Hypothalamus (tissue), 51 donors: ENCODE measurements at places on chromosomes 5 and 9.

- DNase-seq: no peak
These were observed 512.9 kb upstream of the PTGER4 start for GRCh38 chr5:40166802-40167201.

GRCh38 chr5:103037673-103038455, 82.1 kb downstream of the GIN1 start:
- no peak for DNase-seq

- DNase-seq: no peak
These were observed 423.3 kb upstream of the ADAMTS16 start for GRCh38 chr5:4716781-4717180.

GRCh38 chr5:134982230-134982629, 14.5 kb downstream of the CATSPER3 start:
- DNase-seq: no peak

- DNase-seq: no peak
These were observed 614.7 kb upstream of the ST8SIA4 start for GRCh38 chr5:101517795-101518194.

DNA sequence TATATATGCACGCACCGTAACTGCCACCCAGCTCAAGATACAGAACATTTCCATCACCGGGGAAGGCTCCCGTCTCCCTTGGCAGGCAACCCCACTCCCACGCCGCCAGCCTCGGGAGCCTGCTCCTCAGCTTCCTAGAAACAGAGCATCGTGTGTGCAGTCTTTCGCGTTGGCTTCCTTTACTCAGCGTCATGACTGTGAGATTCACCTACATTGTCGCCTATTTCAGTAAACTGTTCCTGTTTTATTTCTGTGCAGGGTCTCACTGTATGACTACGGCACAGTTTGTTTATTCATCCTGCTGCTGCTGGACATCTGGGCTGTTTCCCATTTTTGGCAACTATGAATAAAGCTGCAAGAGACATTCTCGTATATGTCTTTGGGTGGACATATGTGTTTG, 90.7 kb downstream of the STK10 start:
- no peak for DNase-seq

DNA sequence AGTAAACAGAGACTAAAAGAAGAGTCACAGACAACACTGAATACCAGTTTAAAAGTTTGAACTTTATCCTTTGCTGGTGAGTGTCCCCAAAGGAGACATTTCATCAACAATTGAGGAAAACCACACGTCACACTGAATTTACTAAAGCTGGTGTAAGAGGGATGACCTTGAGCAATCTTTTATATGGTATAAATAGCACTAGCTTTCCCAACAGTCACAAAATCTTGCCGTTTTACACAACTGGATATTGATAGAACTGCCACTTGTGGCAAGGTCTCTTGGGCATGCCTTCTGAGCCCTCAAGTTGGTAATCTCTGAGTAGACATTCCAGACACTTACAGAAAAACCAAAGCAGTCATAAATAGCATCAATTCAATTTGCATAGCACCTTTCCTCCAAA, 311.5 kb upstream of the TARS1 start:
- no peak for DNase-seq

DNA sequence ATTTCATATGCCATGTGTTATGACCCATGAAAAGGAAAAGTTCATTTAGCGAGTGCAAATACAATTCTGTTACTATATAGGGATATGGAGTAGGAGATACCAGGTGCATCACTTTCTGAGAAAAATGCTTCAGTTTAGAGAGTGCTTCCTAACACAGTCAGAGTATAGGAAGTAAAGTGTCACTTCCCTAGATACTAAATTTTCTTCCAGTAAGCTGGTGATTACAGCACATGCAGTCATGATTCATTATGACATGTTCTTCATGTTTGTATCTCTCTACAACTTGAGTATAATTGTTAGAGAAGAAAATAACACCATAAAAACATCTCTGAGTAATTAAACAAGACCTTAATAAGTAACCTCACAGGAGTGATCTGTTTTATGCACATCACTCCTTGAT, 837.0 kb downstream of the DNAH5 start:
- DNase-seq: no peak

- no peak for DNase-seq
These were observed 7.6 kb downstream of the RFESD start for GRCh38 chr5:95654196-95654595.

DNA sequence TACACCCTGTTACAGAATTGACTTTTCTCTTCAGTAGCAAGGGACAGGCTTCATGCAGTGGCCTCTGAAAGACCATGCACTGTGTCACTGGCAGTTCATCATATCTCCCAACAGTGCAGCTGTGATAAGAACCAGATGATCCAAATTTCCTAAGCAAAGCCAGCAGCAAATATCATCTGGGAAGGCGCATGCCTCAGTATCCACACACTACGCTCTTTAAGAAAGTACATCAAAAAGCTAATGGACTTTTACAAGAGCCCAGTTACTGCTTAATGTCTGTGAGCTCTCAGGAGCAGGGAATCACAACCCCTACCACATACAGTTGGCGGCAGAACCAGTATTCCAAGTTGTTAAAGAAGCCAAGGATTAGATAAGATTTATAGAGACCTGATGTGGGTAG, 25.1 kb downstream of the ADAMTSL1 start:
- no peak for DNase-seq

DNA sequence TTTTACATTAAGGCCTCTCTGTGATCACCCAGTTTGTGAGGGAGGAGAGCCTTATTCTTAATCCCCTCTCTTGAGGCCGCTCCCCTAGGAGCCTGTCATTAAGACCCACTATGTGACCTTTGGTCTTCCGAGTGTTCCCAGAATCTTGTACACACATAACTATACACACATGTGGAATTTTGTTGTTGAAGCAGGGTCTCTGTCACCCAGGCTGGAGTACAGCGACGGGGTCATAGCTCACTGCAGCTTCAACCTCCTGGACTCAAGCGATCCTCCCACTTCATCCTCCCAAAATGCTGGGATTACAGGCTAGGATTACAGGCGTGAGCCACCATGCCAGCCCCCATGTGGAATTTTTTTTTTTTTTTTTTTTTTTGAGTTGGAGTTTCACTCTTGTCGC, 14.8 kb upstream of the PHYHD1 start:
- DNase-seq: no peak

- no peak for DNase-seq
These were observed 348.8 kb downstream of the HTR1A start for GRCh38 chr5:63613442-63613841.

- DNase-seq: no peak
These were observed 22.4 kb downstream of the GOLGA2 start for GRCh38 chr9:128253140-128253990.

GRCh38 chr5:100643473-100643872, 108.3 kb downstream of the FAM174A start:
- no peak for DNase-seq

- no peak for DNase-seq
These were observed 14.1 kb downstream of the TMEM38B start for GRCh38 chr9:105708405-105708804.

DNA sequence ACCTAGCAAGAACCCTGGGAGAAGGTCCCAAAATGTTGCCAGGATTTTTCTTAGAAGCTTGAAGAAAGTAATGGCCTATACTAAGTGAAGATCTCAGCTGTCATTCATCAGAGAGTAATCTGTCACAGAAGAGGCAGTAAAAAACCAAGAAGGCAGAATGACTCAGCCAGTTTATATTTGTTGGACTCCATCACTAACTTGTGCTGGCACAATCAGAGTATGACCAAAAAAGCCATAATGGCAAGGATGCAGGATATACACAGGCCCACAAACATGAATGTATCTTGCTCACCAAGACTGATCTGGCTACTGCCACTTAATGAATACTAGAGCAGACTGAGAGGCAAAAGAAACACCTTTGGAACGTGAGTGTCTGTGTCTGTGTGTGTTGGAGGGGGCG, 104.0 kb upstream of the POU5F2 start:
- no peak for DNase-seq

DNA sequence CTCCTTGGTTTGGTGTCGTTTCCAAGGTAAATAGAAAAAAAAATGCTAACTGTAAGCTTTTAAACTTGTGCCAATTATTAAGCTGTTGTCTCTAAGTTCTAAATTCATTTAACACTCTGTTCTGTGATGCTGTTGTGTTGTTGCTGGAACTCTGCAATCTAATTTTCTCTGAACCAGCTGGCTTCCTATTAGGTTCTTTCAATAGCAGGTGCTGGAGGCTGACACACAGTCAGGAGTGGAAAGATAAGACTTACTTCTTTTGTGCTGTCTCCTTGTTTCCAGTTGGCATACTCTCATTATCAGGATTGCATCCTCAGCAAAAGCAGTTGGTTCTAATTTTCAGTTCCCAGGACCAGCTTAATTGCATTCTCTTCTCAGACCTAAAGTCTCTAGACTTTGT, 1252.6 kb upstream of the NUDT12 start:
- no peak for DNase-seq

DNA sequence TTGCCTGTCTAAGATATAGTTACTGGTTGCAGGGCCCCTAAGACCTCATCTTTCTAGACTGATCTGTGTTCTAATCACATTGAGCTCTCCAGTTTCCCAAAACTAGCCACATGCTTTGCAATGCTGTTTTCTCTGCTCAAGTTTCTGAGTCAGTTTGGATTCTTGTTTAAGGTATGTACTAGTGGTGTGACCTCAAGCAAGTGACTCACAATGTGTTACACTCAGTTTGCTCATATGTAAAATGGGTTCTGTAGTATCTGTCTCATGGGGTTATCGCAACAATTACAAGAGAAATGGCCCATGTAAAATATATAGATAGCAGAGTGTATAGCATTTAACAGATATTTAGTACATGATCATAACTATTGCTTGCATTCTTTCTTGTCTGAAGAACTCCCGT, 153.1 kb upstream of the ELL2 start:
- DNase-seq: no peak

- DNase-seq: no peak
These were observed 76.4 kb downstream of the ROR2 start for GRCh38 chr9:91873637-91874051.

DNA sequence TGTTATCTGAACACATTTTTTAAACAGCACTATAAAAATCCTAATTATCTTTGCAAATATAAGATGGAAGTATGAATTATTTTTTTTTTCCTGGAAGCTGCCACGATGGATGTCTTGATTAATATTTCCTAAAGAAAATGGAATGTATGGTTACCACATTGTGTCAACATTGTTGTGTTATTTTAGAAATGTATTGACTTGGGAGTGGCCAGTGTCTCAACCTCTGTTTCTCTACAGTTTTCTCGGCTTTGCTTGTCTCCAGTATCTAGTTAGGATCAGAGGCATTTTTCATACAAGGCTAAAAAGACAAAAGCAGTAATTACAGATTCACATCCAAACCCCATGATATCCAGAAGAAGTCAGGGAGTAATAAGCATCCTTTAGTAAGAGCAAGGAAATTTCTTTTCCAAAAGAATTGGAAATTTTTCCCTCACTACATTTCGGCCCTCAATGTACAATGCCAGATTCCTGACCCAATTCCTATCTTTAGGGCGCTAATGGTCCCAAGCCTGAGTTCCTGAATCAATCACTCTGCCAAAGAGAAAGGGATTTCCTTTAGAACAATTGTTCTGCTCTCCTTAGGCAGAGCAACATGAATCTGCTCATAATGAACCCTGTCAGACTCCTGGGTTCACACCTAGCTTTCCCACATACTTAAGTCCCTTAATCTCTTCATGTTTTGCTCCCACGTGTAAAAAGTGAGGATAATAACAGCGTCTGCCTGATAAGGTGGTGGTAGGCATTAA, 111.7 kb downstream of the EDIL3 start:
- no peak for DNase-seq

GRCh38 chr5:179387151-179388110, 42.2 kb upstream of the ADAMTS2 start:
- DNase-seq: no peak

DNA sequence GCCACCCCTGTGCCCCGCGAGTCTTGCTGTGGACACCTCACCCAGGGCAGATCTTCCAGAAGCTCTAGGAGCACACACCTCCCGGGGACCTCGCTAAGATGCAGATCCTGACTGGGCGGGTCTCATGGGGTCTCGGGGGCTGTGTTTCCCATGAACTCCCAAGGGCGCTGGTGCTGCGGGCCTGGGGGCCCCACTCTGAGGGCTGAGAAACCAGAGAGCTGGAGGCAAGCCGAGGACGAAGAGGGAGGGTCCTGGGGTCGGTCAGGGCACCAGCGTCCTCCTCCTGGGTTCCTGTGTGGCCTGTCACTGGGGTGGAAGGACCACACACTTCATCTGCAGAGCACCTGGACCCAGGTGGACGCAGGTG, 30.2 kb downstream of the SLC6A3 start:
- no peak for DNase-seq

DNA sequence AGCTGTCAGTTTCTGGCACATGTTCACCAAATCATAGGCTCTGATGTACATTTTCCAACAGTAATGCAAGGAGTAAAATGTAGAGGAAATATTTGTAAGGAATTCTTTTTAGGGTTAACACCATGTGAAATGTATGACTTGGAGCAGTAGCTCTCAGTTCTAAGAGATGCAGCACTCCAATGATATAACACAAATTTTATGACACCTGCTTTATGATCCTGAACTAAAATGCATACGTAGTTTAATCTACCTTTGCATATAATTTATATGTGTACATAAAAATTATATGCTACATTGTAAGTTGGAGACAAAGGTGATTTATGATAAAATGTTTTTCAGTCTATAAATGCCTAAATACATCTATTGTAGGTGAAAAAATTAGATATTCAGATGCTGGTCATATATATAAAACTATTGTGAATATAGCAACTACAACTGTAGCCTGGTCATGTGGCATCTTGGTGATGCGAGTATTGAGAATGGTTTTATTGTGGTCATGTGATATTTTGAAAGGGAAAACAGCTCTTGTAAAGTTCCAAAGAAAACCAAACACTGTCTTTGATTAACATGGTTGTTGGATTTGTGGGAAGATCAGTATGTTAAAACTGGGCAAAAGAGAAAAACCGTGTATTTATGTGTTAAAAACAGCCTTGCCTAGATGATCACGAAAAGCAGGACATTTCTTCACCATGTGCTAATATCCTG, 171.0 kb downstream of the TRIO start:
- DNase-seq: no peak

GRCh38 chr9:114396558-114397218, 8.9 kb upstream of the AKNA start:
- no peak for DNase-seq

DNA sequence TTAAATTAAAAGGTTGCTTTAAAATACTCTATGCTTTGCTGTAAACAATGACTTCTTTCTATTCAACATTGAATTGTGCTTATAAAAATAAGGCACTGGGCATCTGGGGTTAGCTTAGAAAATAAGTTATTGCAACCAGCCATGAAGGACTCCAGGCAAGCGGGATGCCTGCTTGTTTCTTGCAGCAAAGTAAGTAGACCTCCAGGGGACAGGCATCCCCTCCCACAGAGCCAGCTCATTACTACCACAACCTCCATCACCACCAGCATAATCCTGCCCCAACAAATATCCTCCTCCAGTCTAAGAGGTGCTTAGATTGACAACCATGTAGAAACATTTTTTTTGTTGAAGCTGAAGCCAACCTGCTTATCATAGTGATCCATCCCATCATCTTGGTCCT, 190.4 kb downstream of the TARS1 start:
- no peak for DNase-seq

GRCh38 chr9:136740971-136741882, 1.5 kb downstream of the LCN10 start:
- DNase-seq: no peak

- no peak for DNase-seq
These were observed 103.2 kb downstream of the USP20 start for GRCh38 chr9:129938291-129938979.
